AG10803 (cell line): ENCODE measurements at places on chromosomes 13 and 19.

GRCh38 chr19:1235625-1236538 is 1.9 kb downstream of the CBARP start:
- no peak for DNase-seq

DNA sequence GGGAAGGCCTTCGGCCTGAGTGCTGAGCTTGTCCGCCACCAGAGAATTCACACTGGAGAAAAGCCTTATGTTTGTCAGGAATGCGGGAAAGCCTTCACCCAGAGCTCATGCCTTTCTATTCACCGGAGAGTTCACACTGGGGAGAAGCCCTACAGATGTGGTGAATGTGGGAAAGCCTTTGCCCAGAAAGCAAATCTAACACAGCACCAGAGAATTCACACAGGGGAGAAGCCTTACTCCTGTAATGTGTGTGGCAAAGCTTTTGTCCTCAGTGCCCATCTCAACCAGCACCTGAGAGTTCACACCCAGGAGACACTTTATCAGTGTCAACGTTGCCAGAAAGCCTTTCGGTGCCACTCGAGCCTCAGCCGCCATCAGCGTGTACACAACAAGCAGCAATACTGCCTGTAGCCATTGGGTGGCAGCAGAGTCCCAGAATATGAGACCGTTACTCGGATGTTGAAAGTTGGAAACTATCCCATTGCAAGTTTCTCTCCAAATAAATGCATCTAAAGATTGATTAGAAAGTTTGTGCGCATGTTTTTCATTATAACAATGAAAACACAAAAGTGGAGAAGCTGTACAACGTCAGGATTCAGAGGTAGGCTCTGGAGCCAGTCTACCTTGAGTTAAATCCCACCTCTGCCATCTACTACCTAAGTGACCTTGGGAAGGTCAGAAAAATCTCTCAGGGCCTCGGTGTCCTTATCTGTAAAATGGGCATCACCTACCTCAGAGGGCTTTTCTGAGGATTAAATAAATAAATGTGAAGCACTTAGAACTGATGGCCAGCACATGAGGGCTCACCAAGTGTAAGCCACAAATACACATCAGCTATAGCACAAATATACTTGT is 21.1 kb downstream of the ZNF473 start:
- peak; percentile 51 for DNase-seq

DNA sequence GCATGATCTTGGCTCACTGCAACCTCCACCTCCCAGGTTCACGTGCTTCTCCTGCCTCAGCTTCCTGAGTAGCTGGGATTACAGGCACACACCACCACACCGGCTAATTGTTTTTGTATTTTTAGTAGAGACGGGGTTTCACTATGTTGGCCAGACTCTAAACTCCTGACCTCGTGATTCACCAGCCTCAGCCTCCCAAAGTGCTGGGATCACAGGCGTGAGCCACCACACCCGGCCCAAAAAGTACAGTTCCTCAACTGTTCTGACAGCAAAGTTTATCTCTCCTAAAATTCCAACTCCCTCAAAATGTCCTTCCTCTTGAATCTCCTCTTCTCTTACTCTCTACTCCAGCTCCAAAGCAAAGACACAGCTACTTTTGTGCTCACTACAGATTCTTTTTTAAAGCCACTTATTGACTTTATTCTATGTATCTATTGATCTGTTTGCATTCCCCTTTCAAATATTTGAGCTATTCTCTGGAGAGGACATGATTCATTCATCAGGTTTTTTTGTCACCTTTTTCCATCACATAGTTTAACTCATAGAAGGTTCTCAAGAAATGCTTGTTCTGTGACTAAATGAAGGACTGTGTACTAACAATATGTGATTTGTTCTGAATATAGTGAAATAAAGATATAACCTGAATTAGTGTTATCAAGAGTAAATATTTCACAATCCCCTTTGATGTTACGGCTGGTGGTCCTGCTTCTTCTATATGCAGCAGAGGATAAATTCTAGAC is 142.2 kb downstream of the TBC1D4 start:
- no peak for DNase-seq

DNA sequence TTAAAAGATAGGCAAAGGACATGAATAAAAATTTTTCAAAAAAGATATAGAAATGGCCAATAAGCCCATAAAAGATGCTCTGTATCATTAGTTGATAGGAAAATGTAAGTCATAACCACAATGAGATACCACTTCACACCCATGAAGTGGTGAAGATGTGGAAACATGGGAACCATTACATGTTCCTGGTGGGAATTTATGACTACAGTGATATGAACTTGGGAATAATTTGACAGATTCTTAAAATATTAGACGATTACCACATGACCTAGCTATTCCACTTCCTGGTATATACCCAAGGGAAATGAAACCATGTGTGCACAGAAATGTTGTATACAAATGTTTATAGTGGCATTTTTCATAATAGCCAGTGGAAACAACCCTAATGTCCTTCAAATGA is 232.2 kb downstream of the GGACT start:
- peak; percentile 34 for DNase-seq

- DNase-seq = peak; percentile 88
Observed at GRCh38 chr19:38039966-38040365, 133.0 kb downstream of the SIPA1L3 start.

- no peak for DNase-seq
Observed at GRCh38 chr19:45079911-45080370, 881 bp downstream of the GEMIN7 start.

GRCh38 chr13:21661097-21661909 is 9.6 kb upstream of the FGF9 start:
- no peak for DNase-seq

DNA sequence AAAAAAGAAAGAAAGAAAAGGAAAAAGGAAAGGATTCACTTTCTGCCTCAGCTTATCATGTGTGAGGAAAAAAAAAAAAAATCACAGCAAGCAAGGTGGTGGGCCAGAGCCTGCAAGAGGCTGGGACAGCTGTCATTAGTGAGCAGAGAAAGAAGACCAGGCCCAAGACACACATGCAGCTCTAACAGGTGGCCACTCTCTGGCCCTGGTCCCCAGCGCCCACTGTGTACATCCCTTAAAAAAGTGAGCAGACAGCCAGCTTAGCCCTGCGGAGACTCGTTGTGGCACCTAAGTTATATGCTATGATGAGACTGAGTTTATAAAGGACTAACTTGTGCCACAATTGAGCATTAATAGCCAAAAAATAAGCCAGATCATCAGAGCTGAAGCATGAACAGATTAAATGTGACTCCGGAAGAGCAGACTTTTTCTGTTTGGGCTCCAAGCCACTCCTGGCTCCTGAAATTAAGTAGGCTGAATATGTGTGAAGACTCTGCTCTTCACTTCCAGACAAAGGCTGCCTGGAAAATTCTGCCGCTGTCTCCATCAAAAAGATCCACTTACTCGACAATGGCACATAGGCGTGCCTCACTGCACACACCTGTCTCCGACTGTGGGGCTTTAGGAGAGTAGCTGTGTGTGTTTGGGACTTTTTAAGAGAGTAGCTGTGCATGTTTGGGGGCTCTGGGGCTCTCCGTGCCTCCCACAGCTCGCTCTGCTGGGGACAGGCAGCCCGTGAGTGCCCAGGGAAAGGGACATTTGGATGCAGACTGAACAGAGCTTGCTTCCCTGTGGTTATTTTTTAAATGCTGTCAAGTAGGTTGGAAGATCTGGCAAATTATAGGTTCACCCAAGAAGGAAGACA is 55.0 kb downstream of the LATS2 start:
- DNase-seq = no peak

- DNase-seq = no peak
Observed at GRCh38 chr13:109836629-109837607, 50.5 kb upstream of the IRS2 start.

GRCh38 chr19:28705008-28705407 is 507.9 kb downstream of the UQCRFS1 start:
- DNase-seq = peak; percentile 85
